ENCODE measurements at places on chromosomes 13 and 19.

GRCh38 chr19:32363632-32364031 lies 18.2 kb downstream of the ZNF507 start:
- no peak for DNase-seq
- H3K4me3 ChIP-seq = no peak overlapping the region
- H3K4me1 ChIP-seq = peaks cover 18% of the 10 kb centered on the region
- H3K27me3 ChIP-seq = no peaks in the 10 kb centered on the region

DNA sequence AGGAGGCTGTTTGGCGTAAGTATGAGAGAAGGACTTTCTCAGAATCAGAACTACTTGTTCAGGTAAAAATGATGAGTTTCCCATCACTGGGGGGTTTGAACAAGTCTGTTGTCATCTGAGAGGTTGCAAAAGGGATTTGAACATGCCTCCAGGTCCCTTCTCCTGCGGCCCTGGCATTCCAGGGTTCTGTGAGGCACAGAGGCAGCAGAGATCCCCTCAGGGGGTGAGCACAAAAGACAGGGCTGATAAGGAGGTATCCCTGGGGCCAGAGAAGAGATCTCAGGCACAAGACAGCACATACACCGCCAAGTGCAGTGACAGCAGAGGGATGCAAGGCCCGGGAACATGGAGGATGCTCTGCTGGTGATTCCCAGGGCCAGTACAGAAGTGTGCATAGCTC lies 275.8 kb upstream of the TSHZ3 start:
- no peaks in the 10 kb centered on the region for H3K4me1 ChIP-seq
- no peak overlapping the region for H3K27ac ChIP-seq
- H3K36me3 ChIP-seq = no peaks in the 10 kb centered on the region
- H3K4me3 ChIP-seq = no peak overlapping the region
- DNase-seq = no peak
- no peaks in the 10 kb centered on the region for H3K27me3 ChIP-seq

DNA sequence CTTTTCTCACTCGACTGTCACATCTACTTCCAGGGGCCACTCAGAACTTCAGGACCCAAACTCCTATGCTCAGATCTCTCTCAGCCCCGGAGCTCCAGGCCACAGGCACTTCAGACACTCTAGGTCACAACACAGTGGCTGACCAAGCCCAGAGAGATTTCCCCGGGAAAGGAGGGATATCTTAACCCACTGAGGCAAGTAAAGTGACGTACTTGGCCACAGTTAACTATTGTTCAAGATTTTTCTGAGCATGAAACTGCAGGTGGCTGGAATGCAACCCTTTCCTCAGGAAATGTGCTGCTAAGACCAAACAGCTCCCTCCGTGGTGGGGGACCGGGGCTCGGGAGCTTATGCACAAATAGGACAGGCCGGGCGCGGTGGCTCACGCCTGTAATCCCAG lies 23.9 kb downstream of the OPA3 start:
- no peak for DNase-seq
- no peaks in the 10 kb centered on the region for H3K27me3 ChIP-seq
- H3K27ac ChIP-seq = no peak overlapping the region
- no peak overlapping the region for H3K4me3 ChIP-seq
- no peaks in the 10 kb centered on the region for H3K36me3 ChIP-seq

GRCh38 chr19:11942843-11943108 lies 17.9 kb downstream of the ZNF700 start:
- peaks cover 68% of the 10 kb centered on the region for H3K36me3 ChIP-seq
- H3K27ac ChIP-seq = no peak overlapping the region
- no peaks in the 10 kb centered on the region for H3K27me3 ChIP-seq
- DNase-seq = no peak

GRCh38 chr19:22335716-22336115 lies 49.5 kb downstream of the ZNF729 start:
- H3K27ac ChIP-seq = no peak overlapping the region
- no peaks in the 10 kb centered on the region for H3K4me1 ChIP-seq
- no peak overlapping the region for H3K4me3 ChIP-seq
- no peaks in the 10 kb centered on the region for H3K36me3 ChIP-seq

- H3K36me3 ChIP-seq = no peaks in the 10 kb centered on the region
- no peaks in the 10 kb centered on the region for H3K27me3 ChIP-seq
- no peak overlapping the region for H3K27ac ChIP-seq
- H3K4me1 ChIP-seq = no peaks in the 10 kb centered on the region
Measured at GRCh38 chr13:76503766-76504165, 382.4 kb downstream of the KCTD12 start.

- no peak overlapping the region for H3K27ac ChIP-seq
- no peaks in the 10 kb centered on the region for H3K4me1 ChIP-seq
- no peaks in the 10 kb centered on the region for H3K27me3 ChIP-seq
- DNase-seq = no peak
- no peak overlapping the region for H3K4me3 ChIP-seq
- H3K36me3 ChIP-seq = no peaks in the 10 kb centered on the region
Measured at GRCh38 chr13:67353941-67354340, 123.8 kb upstream of the PCDH9 start.

DNA sequence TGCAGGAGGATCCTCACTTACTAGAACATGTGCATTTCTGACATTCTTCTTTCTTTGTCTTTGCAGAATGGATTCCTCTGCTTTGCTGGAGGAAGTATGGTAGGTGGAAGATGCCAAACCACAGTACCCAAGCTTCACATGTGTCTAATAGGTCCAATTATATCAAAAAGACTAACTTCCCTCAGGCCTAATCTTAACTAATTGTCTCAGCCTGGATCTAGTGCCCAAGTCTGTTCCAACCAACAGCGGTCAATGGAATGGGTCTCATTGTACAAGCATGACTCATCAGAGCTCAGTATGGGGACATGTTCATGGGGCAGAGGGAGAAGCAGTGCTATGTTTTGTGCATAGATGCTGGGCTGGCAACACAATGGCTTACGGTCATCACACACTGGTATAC lies 81.6 kb upstream of the CSNK1A1L start:
- no peaks in the 10 kb centered on the region for H3K4me1 ChIP-seq
- H3K36me3 ChIP-seq = no peaks in the 10 kb centered on the region
- DNase-seq = no peak
- H3K27me3 ChIP-seq = no peaks in the 10 kb centered on the region
- no peak overlapping the region for H3K27ac ChIP-seq

- H3K4me1 ChIP-seq = no peaks in the 10 kb centered on the region
- H3K4me3 ChIP-seq = no peak overlapping the region
- no peak for DNase-seq
- H3K36me3 ChIP-seq = no peaks in the 10 kb centered on the region
- no peak overlapping the region for H3K27ac ChIP-seq
Measured at GRCh38 chr13:68759617-68760016, 1348.0 kb upstream of the ATXN8OS start.

- H3K36me3 ChIP-seq = peaks cover 2% of the 10 kb centered on the region
- no peaks in the 10 kb centered on the region for H3K4me1 ChIP-seq
- H3K27ac ChIP-seq = no peak overlapping the region
- no peaks in the 10 kb centered on the region for H3K27me3 ChIP-seq
Measured at GRCh38 chr13:45179428-45179827, 21.4 kb downstream of the KCTD4 start.

GRCh38 chr13:34993470-34993869 lies 51.4 kb downstream of the NBEA start:
- DNase-seq = no peak
- no peaks in the 10 kb centered on the region for H3K27me3 ChIP-seq
- H3K4me1 ChIP-seq = no peaks in the 10 kb centered on the region
- no peak overlapping the region for H3K27ac ChIP-seq
- H3K4me3 ChIP-seq = no peak overlapping the region

DNA sequence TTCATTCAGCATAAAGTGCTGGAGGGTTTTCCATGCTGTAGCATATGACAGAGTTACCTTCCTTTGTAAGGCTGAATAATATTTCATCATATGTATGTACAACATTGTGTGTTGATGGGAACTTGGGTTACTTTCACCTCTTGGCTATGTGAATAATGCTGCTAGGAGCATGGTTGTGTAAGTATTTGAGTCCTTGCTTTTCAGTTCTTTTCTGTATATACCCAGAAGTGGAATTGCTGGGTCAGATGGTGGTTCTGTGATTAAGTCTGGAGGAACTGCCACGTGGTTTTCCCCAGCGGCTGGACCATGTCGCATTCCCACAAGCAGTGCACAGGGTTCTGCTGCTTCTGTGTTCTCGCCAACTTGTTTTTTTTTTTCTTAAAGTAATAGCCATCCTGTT lies 101.2 kb upstream of the TEX29 start:
- no peaks in the 10 kb centered on the region for H3K27me3 ChIP-seq
- no peak overlapping the region for H3K4me3 ChIP-seq
- peak overlapping the region; percentile 8 for H3K27ac ChIP-seq
- H3K4me1 ChIP-seq = peaks cover 28% of the 10 kb centered on the region
- DNase-seq = no peak

DNA sequence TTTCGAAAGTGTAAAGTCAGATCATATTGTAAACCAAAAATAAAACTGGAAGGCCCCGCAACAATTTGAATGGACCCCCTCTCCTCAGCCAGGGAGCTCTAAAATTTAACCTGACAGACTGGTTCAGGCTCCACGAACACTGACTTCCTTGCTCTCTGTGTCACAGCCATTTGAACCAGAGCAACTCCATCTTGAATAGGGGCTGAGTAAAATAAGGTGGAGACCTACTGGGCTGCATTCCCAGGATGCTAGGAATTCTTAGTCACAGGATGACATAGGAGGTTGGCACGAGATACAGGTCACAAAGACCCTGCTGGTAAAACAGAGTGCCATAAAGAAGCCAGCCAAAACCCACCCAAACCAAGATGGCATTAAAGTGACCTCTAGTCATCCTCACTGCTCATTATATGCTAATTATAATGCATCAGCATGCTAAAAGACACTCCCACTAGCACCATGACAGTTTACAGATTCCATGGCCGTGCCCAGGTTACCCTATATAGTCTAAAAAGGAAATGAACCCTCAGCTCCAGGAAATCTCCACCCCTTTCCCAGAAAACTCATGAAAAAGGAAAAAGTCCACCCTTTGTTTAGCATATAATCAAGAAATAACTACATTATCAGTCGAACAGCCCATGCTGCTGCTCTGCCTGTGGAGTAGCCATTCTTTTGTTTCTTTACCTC lies 43.1 kb downstream of the RFXAP start:
- peaks cover 7% of the 10 kb centered on the region for H3K36me3 ChIP-seq
- H3K27me3 ChIP-seq = no peaks in the 10 kb centered on the region
- no peaks in the 10 kb centered on the region for H3K4me1 ChIP-seq
- no peak overlapping the region for H3K4me3 ChIP-seq
- DNase-seq = no peak

- no peak for DNase-seq
- H3K36me3 ChIP-seq = no peaks in the 10 kb centered on the region
- H3K27ac ChIP-seq = no peak overlapping the region
Measured at GRCh38 chr13:31029102-31029501, 96.6 kb downstream of the TEX26 start.

DNA sequence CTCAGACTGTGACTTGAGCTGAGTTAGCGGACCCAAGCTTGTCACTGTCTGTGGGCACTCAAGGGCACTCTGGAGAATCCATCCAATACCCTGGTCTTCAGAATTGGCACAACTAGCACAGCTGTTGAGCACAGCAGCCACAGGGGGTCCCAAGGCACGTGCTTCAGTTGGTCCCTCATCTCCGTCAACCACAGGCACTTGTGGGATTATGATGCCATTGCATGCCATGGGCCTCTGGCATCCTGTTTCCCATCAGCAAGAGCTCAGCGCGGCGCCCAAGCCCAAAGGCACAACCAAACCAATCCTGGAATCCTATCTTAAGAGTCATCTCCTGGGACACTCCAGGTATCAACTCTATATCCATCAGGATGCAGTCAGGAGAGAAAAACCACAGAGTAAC lies 3.7 kb upstream of the B3GNT8 start:
- H3K27me3 ChIP-seq = no peaks in the 10 kb centered on the region
- DNase-seq = no peak
- peaks cover 30% of the 10 kb centered on the region for H3K4me1 ChIP-seq
- no peak overlapping the region for H3K4me3 ChIP-seq

DNA sequence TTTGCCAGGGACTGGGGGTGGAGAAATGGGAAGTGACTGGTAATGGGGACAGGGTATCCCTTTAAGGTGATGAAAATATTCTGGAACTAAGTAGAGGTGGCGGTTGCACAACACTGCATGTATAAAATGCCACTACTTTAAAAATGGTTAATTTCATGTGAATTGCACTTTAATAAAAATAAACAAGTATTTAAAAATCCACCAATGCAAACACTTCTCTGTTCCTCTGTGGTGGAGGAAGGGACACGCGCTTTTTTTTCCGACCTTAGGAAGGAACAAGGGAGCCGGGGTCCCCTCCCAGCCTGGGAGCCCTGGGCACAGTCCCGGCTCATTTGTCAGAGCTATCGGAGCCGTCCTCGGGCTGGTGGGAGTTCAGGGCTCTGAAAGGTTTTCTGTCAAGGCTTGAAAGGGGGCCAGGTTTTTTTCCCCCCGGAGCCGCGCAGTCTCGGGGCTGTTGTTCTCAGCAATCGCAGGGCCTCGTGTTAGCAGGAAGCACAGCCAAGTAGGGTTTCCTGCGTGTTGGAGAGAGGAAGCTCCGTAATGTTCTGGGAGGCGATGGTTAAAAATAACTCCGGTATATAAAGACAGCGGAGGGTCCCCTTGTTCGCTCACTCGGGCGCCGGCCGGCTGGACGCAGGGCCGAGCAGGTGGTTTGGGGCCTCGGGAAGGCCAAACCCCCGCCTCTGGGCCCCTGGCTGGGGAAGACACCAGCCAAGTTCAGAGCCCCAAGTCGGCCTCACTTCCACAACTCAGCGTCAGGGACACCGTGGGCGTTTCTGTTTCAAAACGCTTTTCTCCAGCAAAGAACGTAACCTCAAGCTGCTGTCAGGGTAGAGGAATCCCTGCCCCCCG lies 41.2 kb upstream of the KLF2 start:
- H3K4me3 ChIP-seq = peak overlapping the region; percentile 38
- H3K36me3 ChIP-seq = no peaks in the 10 kb centered on the region
- H3K27ac ChIP-seq = peak overlapping the region; percentile 89
- DNase-seq = peak; percentile 90
- no peaks in the 10 kb centered on the region for H3K27me3 ChIP-seq

DNA sequence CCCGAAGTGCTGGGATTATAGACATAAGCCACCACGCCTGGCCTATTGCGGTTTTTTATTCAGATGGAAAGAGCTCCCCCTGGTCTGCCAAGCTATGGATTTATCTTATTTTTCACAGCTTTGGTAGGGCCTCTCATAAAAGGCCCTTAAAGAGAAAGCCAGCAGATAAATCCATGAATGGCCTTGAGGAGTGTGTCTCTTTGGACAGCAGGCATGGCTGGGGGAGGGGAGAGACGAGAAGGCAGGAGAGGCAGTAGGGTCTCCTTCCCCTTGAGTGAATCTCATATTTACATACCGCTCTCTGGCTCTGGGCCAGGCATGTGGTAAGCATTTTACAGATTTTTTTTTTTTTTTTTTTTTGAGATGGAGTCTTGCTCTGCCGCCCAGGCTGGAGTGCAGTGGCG lies 25.2 kb downstream of the MARK4 start:
- H3K27ac ChIP-seq = no peak overlapping the region
- no peaks in the 10 kb centered on the region for H3K27me3 ChIP-seq
- no peak overlapping the region for H3K4me3 ChIP-seq
- H3K36me3 ChIP-seq = peaks cover 81% of the 10 kb centered on the region

GRCh38 chr13:98320561-98321105 lies 143.6 kb upstream of the RNF113B start:
- peaks cover 13% of the 10 kb centered on the region for H3K4me1 ChIP-seq
- no peak for DNase-seq
- H3K36me3 ChIP-seq = no peaks in the 10 kb centered on the region
- H3K27ac ChIP-seq = no peak overlapping the region
- H3K4me3 ChIP-seq = no peak overlapping the region
- no peaks in the 10 kb centered on the region for H3K27me3 ChIP-seq

Measured in suprapubic skin (tissue), 4 donors.